Stimulated activated CD4-positive, alpha-beta T cell treated with anti-CD3 and anti-CD28 coated beads, Interleukin-4, amount 100 ng/mL, for 48 hours (primary cell): ENCODE measurements at places on chromosomes 4 and X.

DNA sequence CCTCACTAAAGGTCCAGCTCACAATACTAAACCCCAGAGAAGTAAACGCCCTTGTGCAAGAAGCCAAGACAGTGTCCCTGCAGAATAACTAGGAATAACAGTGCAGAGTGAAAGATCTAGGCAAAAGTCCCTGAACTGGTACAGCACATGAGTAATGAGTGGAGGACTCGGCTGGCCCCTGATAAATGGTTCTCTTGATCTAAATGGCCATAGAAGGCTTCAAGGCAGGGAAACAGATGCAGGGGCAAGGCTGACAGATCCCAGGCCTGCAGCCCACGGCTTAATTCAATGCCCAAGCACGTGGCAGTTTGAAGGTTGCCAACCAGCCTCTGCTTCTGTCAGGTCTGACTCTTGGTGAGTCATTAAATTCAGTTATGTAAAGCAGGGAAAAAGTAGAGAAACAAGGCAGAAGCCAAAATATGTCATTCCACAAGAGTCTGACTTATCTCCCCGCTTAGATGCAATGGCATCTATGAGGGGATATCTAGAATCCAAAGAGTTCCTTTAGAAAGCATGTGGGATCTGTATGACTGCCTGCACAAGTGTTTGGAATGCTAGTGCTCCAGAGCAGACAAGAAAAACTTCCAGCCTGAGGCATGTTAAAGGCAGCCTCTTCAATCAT is 121.3 kb downstream of the PRDM5 start:
- no peak for DNase-seq

- no peak for DNase-seq
These were observed 86.3 kb upstream of the GABRA3 start for GRCh38 chrX:152537373-152537772.

- DNase-seq, result peak; percentile 41
These were observed 10.4 kb downstream of the L1CAM start for GRCh38 chrX:153875391-153876111.

DNA sequence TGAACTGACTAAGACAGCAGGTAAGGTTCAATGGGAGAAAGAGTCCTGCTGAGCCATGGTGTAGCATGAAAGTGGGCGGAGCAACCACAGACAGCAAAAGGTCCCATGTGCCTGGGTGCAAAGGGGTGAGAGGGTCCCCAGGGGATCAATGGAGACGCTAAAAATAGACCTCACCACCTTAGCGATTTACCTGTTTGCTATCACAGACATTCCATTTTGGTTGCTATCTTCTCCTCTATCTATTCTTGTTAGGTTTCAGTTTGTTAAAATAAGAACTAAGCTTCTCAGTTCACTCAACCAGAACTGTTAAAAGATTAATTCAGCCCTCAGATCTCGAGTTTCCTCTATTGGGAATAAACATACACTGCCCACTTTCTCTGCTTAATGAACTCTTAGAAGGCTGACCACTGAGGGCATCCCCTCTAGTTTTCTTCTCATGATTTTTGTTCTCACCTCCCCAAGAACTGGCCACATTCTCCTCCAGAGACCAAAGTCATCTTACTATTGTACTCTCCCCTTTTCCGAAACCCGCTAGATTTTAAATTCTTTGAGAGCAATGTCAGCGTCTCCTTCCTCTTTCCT is 136.7 kb downstream of the PARM1 start:
- DNase-seq, result no peak

- DNase-seq, result no peak
These were observed 2.5 kb upstream of the DGAT2L6 start for GRCh38 chrX:70174754-70175153.

DNA sequence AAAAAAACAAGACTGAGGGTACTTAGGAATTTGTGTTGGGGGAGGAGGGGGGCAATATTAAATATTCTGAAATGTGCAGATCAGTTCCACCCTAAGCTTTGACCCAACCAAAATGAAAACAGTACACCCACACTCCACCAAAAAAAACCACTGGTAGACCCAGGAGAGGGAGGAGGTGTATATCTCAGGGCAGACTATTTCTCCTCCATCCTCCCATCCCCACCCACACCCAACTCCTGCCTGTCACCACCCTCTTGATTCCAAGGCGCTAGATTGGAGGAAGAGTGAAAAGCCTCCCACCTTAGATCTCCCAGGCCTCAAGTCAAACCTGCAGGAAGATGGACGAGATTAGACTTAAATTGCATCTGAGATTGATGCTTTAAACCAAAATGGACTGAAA is 76.6 kb upstream of the SRD5A3 start:
- DNase-seq, result no peak

- DNase-seq, result no peak
These were observed 156.4 kb upstream of the BOD1L1 start for GRCh38 chr4:13783800-13784411.

GRCh38 chrX:135354288-135354687 is 45.0 kb downstream of the ETDC start:
- DNase-seq, result no peak

- DNase-seq, result no peak
These were observed 137.9 kb upstream of the MAGEA10 start for GRCh38 chrX:152276277-152276676.

DNA sequence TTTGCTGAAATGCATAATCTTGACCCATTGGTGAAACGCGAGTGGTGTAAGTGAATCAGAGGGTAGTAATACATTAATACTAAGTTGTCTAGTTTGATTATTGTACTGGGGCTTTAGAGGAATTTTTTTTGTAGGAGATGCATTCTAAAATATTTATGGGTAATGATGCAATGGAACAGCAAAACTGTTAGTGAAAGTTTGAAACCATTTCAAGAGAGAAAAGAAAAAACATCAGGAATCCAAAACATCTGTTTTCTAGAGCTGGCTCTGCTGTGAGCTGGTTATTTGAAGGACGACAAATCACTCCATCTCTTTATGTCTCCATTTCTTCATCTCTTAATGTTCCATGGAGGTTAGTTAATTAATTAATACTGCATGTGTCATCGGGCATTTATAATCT is 351.9 kb upstream of the FAT1 start:
- DNase-seq, result no peak

- DNase-seq, result no peak
These were observed 65.4 kb downstream of the CXXC4 start for GRCh38 chr4:104429150-104429741.

DNA sequence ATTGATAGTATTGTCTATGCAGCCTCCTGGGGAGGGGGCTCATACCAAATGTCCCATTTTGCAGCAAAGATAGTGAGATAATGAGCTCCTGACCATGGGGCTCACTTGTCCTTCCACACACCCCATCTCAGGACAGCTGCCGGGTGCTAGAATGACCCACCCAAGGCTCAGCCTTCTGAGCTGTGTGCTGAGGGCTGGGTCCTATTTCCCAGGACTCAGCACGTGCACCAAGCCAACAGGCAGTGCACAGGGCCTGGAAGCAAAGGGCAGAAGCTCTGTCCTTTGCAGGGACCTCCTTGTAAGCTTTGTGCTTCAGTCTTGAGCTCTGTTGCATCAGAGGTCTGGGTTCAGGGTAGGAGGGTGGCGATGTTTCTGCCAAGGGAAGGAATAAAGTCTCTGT is 11.2 kb upstream of the ABLIM2 start:
- no peak for DNase-seq

GRCh38 chr4:135927651-135928050 is 1604.6 kb downstream of the PCDH18 start:
- no peak for DNase-seq

- no peak for DNase-seq
These were observed 177.4 kb downstream of the PALLD start for GRCh38 chr4:168674077-168674747.

- no peak for DNase-seq
These were observed 103.4 kb downstream of the MFAP3L start for GRCh38 chr4:169922632-169923276.

GRCh38 chr4:175386776-175387507 is 425.1 kb downstream of the GPM6A start:
- DNase-seq, result no peak
